ENCODE measurements at places on chromosomes 2 and 18.

- no peak for DNase-seq
Measured at GRCh38 chr2:222452422-222452950, 28.1 kb downstream of the SGPP2 start.

- DNase-seq = no peak
Measured at GRCh38 chr2:107466984-107467773, 359.5 kb upstream of the RGPD4 start.

GRCh38 chr2:206230060-206230762 lies 44.3 kb upstream of the ZDBF2 start:
- peak; percentile 33 for DNase-seq

DNA sequence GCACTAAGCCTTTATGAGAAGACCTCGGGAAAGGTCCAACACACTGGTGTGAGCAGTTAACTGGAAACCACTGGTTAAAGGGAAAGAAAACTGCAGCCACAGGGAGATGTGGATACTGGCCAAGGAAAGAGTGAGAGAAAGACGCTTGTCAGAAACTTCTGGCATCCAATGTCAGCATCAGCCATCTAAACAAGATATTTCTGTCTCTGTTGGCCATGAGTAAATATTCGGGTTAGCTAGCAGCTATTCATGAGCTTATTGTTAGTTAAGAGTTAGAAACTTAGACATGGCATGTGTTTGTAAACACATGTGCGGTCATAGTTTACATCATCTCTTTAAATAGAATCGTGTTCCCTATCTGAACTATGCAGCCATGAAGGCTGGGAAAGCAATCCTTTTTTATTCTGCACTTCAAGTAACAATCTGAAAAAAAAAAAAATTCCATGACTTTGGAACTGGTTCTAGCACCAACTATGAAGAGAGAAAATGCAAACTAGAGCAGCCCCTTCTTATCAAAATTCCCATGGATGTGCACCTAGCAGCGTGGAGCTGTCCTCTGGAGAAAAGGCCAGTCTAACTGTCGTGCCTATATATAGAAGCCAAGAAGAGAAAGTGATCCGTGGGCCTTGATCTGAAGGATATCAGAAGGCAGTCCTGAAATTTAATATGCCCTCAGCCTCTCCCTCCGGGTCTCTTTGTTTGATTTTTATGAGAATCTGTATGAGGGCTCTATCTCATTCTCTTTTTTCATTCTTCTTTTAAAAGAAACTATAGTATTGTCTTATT lies 84.0 kb upstream of the RFX8 start:
- DNase-seq = no peak

GRCh38 chr2:54496920-54497319 lies 40.8 kb downstream of the SPTBN1 start:
- no peak for DNase-seq

GRCh38 chr18:9734189-9734588 lies 26.1 kb downstream of the RAB31 start:
- no peak for DNase-seq

DNA sequence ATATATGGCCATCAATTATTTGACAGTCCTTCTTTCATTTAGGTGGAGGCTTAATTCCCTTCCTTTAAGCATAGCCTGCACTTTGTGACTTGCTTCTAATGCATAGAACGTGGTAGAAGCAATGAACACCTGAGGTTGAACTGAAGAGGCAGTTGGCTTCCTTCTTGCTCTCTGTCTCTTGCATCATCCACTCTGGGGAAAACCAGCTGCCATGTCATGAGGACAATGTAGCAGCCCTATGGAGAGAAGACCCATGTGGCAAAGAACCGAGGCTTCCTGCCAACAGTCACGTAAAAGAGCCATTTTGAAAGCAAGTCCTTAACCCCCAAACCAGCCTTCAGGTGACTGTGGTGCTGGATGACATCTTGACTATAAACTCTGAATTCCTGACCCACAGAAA lies 46.8 kb downstream of the ATOH8 start:
- DNase-seq = no peak

DNA sequence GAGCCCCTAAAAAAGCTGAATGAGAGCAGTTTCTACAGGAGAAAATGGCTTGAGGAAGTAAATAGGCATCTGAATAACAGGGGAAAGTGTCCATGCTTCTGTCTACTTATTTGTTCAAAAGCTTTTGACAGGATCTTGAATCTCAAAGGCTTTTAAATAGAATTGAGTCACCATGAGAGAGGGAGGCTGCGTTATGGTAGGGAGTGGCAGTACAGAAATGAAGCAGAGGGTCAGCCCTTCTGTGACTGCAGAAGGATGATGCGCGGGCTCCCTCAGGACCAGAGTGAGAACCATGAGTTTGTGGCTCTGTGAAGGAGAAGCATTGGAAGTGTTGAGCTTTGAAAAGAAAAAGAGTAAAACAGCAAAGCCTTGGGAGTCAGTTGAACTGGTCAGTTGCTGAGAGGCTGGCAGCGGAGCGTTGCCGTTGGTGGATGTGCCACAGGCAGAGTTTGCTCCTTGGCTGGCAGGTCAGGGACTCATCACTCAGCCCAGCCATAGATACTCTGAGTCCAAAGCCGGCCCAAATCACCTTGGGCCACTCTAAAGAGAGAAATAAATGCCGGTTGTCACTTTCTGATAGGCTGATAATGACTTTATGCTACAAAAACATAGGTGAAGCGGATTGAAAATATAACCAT lies 17.4 kb downstream of the COPS7B start:
- no peak for DNase-seq
